ENCODE measurements at places on chromosomes 2 and 18.

DNA sequence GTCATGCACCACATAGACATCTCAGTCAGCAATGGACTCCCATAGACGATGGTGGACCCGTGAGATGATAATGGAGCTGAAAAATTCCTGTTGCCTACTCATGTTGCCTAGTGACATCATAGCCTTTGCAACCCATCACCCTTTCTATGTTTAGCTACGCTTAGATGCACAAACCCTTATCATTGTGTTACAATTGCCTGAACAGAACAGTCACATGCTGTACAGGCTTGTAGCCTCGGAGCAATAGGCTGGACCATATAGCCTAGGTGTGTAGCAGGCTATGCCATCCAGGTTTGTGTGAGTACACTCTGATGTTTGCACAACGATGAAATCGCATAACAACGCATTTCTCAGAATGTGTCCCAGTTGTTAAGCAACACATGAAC, 221.6 kb downstream of the ALPK2 start:
- DNase-seq: no peak

DNA sequence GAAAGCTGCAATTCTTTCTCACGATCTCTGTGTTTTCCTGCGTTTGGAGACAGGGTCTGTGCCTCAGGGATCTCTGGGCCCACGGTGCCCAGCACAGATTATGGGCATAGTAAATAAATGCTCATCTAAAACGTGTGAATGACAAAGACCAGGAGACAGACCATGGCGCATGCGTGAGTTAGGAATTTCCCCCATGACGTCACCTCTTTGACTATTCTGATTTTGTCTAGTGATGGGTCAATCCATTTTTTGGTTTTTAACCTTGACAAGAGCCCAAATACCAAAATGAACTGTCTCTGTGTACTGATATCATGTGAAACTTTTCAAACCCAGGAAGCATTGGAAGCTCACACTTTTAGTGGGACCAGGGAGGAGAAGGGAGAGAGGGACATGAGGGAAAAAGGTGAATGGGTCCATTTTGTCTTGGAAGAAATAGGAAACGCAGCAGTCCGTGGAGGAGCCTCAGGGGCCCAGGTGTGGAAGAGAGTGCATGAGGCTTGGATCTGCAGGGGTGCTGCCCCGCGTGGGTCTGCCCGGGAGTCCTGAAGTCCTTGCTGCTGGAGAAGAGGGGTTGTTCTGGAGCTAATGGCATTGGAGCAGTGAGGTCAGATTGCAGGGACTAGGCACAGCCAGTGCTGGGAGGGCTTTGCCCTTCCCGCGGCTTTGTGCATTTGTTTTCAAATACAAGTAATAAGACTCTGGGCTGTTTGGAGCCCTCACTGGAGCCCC, 172.2 kb downstream of the ASB1 start:
- DNase-seq: no peak

DNA sequence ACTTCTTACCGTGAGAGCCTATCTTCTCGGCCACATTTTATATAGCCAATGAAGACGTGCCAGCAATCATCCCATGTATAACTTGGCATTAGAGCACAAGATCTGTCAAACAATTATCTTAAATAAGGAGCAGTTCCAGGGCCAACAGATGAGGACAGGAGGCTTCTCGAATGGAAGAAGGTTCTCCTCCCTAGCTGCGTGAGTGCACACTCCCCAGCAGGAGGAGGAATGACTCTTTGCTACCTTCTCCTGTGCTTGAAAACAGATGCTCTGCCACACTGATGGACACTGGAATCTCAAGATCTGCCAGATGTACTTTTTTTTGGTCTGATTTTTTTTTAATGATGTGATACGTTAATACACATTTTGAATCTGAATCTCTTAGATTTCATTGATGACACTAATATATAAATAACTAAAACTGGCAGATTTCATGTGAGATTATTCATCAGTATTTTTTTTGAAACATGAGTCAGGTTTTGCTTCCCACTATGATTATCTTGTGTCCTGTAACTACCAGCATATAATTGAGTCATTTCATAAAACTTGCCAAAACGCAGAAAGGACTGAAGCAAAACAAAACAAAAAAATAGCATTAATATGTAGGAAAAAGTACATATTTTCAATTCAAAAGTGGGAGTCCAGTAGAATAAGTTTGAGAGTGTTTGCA, 626 bp upstream of the VIT start:
- DNase-seq: no peak

DNA sequence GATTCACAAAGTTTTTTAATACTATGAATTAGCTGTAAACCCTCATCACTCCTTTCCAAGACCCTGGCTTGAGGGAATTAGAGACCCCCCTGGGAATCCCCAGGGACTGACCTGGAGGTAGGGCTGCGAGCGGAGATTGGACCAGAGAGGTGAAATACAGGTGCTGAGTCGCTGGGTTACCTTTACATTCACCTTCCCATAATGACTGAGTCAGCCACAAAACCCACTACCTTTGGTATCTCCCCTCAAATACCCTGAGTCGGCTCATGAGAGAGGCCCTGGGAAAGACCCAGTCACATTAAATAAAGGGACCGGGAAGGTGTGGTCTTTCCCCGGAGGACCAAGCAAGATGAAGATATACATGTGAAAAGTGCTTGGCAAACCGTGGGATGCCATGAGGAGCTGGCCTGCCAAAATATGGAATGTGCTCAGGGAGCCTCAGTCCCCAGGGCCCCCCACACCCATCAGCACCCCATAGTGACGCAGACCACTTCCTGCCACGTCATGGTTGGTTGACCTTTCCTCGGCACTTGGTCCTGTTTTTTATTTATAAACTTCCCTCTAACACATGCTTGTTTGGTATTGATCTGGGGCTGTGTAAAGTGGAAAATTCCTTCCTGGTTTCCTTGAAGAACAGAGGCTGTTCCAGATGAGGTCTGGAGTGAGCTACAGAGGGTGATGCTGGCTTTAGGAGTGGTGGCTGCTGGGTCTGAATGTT, 51.4 kb downstream of the IL1RL2 start:
- peak; percentile 64 for DNase-seq

DNA sequence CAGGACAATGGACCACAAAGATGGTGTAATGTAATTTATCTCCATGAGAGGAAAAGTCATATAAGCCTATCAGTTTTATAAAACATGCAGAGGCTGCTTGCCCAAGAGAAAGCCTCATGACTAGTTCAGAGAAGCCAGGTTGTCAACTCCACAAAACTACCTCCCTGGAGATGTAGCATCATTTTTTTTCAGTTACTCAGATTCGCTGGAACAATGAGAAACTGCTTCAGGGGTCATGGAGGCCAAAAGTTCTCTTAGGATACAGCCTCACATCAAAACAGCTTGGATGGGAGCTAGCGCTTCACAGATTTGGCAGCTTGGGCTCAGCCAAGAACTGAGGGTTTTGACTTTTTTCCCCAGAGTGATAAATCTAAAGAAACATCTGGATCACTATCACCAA, 263.5 kb downstream of the INSIG2 start:
- DNase-seq: no peak

GRCh38 chr2:8254791-8255447, 426.9 kb upstream of the ID2 start:
- no peak for DNase-seq

DNA sequence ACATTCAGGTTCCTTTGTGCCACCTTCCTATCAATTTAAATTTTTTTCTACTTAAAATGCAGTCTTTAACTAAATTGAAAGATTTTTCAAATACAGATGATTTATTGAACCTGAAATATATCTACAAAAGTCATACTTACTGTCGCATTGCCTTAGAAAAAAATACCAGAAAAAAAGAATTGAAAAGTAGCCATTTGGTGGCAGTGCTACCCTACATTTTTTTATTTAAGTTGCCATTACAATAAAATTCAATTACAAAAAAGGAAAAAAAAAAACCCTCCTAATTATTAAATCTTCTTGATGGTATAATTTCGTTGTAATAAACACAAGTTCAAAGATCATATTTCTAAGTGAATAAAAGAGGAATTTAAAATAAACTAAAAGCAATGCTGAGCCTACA, 43.4 kb downstream of the DSC3 start:
- DNase-seq: no peak
